DMS153 (cell line): ENCODE measurements at places on chromosomes 5 and 9.

DNA sequence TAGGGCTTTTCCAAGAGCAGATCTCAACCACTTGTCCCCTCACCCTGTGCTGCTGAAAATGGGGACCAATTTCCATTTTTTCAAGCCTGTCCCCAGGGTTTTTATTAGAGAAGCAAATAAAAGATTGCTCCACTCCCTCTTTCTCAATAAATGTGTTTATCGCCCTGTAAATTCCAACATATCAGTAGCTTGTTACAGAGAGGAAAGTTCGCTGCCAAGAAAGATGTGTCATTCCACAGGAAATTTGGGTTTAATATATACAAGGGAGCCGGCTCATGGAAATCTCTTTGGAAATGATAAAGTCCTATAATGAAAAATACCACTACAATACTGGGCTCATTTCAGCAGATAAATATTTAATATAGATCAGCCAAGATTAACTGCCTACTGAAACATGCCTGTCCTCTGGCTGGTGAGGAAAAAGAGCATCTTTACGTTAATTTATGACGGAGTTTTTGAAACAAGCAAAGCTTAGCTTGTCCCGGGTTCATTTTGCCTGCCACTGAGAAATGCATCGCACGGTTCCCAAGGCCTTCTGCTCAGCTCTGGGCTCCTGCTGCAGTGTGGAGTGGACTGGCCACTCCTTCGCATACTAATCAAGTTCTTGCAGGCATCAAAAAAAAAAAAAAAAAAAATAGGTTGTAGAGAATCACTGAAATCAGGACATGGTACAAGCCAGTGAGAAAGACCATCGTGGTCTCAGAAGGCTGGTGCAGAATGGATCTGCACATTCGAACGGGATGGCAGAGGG lies 84.5 kb downstream of the BRINP1 start:
- DNase-seq = no peak

DNA sequence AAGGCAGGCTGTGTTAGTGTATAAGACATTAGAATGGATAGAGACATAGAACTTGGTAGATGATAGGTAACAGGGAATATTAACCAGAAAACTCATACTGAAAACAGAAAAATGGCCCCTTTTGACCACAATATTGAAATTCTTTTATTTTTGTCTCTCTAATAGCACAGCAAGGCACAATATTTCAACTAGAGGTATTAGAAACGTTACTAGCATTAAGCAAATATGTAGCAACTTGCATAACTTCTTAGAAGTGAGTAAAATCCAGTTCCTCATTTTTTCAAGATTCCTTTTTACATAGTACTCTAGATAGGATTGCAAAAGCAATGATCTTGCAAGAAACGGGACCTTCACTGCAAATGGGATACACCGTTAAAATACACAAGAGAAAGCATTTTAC lies 102.7 kb upstream of the VCAN start:
- DNase-seq = no peak

DNA sequence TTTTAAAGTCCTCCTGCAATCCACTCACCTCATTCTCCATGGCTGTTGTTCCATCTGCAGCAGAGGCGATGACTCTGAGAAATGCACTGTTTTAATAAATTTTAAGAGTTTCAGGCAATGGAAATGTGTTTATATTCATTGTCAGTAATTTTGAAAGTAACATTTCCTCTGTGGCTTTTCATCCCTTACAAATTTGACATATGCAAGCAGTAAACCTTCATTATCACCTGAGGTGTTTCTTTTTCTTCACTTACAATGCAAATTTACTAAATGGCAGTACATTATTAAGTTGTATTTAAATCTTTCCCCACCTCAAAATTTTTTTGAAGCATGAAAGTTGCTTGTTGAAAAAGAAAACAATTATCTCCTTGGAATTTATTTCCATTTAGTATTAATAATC lies 136.9 kb downstream of the DIRAS2 start:
- no peak for DNase-seq

GRCh38 chr9:92426501-92427145 lies 2.4 kb upstream of the OMD start:
- peak; percentile 18 for DNase-seq

DNA sequence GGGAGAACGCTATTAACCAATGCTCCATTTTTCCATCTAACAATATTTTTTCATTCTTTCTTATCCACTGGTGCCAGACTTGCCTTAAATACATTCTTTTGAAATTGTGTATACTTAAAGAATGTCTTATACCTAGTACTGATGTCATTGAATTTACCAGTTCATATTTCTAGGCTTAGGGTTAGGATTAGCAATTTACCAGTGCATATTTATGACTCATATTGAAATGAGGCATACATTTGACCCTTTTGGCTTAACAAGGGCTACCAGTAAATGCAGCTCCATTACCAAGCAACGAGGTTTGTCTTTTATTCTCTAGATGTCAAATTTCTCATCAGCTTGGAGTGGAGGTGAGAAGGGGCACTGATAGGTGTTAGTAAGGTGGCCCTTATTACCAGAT lies 89.5 kb downstream of the CDH9 start:
- no peak for DNase-seq

DNA sequence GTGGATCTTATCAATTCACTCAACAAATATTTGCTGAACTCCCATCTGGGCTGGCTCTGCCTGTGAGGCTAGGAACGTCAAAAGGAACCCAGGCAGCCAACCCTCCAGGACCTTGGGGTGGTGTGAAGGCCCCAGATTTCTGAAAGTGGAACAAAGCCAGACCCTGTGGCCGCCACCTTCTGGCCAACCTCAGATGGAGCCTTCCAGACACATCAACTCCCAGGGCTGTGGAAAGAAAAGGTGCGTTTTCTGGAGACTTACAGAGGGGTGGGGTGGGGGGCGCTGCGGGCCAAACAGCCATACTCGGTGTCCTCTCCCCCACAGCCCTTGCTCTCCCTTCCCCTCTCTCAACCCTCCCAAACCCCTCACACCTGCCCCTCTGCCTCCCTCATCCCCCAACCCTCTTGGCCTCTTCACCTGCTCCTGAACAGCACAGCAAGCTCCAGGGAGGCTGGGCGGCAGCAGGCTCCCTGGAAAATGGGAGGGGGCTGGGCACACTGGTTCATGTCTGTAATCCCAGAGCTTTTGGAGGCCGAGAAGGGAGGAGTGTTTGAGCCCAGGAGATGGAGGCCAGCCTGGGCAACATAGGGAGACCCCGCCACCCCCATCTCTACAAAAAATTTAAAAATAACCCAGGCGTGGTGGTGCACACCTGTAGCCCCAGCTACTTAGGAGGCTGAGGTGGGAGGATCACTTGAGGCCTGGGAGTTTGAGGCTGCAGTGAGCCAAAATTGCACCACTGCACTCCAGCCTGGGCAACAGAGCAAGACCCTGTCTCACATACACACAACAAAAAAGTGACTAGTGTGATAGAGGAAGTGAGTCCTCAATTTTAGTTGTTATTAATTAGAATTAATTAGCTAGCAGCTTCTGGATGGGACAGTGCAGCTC lies 45.0 kb upstream of the PRRC2B start:
- DNase-seq = no peak

GRCh38 chr9:103245369-103245768 lies 250.2 kb downstream of the CYLC2 start:
- DNase-seq = peak; percentile 74

- no peak for DNase-seq
These were observed 88.5 kb downstream of the TTLL11 start for GRCh38 chr9:122004589-122004988.

- DNase-seq = no peak
These were observed 83.8 kb upstream of the FAM169A start for GRCh38 chr5:74949976-74950375.
